Mesenchymal stem cell (in vitro differentiated cells and primary cell): ENCODE measurements at places on chromosomes 16 and 17.

DNA sequence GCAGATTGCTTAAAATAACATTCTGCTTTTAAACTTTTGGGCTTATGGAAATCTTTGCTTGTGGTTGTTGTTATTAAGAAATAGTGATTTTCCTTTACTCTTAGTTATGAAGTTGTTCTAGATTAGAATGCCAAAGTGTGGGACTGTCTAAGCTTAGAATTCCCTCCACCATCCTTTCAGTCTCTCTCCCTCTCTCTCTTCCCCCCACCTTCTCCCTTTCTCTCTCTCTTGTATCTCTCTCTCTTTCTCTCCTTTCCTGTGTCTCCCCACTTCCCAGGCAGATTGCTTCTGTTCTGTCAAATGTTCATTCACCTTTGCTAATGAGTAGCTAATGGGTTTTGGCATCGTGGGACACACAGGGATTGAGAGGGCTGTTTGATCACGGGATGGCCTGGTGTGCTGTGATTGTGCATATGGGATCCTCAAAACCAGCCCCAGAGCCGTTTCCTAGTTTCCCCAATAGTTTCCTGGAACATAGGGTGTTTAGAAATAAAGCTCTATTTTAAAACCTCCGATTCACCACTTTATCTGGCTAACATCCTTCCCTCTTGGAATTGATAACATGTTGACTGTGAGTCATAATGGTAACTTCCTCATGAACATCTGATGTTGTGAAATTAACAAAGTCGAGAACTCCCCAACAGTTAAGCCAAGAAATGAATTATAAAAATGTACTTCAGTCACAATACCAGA is 502.6 kb downstream of the TMEM114 start:
- no peak overlapping the region for H3K4me3 ChIP-seq
- no peaks in the 10 kb centered on the region for H3K4me1 ChIP-seq
- H3K36me3 ChIP-seq: no peaks in the 10 kb centered on the region
- H3K27me3 ChIP-seq: no peaks in the 10 kb centered on the region
- DNase-seq: no peak

- peaks cover 1% of the 10 kb centered on the region for H3K4me1 ChIP-seq
- H3K36me3 ChIP-seq: no peaks in the 10 kb centered on the region
- no peak overlapping the region for H3K27ac ChIP-seq
- DNase-seq: no peak
- H3K4me3 ChIP-seq: no peak overlapping the region
- no peaks in the 10 kb centered on the region for H3K27me3 ChIP-seq
These were observed 22.4 kb downstream of the SOX9 start for GRCh38 chr17:72143245-72143644.

GRCh38 chr17:60678118-60678444 is 430 bp downstream of the BCAS3 start:
- peak overlapping the region; percentile 85 for H3K4me3 ChIP-seq
- DNase-seq: no peak
- H3K27me3 ChIP-seq: no peaks in the 10 kb centered on the region
- H3K27ac ChIP-seq: no peak overlapping the region
- peaks cover 3% of the 10 kb centered on the region for H3K4me1 ChIP-seq
- H3K36me3 ChIP-seq: peaks cover 9% of the 10 kb centered on the region

GRCh38 chr17:73349647-73350046 is 37.8 kb upstream of the CDC42EP4 start:
- H3K27ac ChIP-seq: no peak overlapping the region
- peaks cover 9% of the 10 kb centered on the region for H3K4me1 ChIP-seq
- no peak overlapping the region for H3K4me3 ChIP-seq
- no peak for DNase-seq
- no peaks in the 10 kb centered on the region for H3K36me3 ChIP-seq
- no peaks in the 10 kb centered on the region for H3K27me3 ChIP-seq
